ENCODE measurements at places on chromosomes 2 and 18. TPM values are rescaled to one million over a fixed set of nuclear protein-coding genes. Genes with fewer than 3 reads are reported as not detected.

DNA sequence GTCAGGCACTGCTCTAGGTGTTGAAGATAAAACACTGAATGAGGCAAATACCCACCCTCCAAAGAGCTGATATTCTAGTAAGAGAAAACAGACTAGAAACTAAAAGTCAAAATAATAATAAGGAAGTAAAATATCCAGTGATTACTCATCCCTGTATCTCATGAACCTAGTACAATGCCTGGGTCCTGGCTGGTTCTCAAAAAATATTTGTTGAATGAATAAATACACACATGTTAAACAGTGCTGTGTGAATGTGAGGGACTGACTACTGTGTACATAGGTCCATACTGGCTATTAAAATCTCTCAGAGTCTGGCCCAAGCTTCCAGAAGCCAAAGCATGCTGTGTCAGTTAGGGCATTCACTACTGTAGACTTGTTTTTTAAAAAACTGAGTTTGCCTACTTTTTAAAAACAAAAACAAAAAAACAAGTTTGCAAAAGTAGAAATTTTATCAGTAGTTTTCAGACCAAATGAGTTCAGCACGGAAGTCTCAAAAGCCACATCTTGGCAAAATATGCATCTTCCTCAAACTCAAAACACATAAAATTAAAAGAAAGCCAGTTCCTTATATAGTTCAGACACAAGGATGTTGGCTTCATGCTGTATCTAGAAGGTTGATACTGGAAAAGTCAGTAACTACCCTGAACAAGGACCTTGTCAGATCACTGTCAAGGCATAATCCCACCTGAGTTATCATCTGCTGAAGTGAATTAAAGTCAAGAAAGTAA is 136.2 kb downstream of the THADA start:
- H3K36me3 ChIP-seq, result no peaks in the 10 kb centered on the region
- peaks cover 10% of the 10 kb centered on the region for H3K27me3 ChIP-seq
- DNase-seq, result no peak

DNA sequence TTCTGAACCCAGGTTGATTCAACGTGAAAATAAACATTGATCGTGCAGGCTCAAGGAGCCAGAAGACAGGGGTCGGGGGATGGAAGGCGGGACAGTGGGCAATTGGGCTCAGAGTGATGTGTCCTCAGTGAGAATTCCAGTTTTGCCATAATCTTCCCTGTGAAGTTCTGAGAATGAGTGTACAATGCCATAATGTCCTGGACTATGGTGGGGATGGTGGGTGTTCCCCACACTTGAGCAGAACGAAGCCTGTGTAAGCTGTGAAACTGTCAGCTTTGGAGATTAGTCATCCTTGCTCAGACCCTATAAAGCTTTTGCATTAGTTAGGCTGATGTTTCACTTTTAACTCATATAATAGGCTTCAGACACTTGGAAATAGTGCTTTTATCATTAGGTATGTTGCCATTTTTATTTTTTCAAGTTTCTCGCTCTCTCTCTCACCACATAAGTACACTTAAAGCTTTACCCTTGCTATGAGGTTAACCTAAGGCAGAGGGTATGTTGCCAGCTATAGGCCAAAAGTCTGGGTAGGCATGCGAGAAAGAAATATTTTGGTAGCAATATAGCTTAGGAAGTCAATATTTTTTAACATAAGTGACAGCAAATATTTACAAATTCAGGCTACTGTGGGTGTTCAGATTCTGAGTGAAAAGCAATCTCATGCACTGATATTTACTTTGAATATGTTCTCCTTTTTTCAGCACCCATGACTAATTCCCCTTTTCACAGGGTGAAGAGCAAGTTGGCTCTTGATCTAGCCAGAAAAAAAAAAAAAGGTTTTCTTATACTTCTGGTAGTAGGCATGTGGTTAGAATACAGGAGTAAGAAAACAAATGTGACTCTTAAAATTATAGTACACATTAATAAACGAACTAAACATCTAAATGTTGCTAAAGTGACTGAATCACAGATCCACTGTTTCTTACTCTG is 47.2 kb downstream of the CDC42EP3 start:
- no peak for DNase-seq
- H3K4me3 ChIP-seq, result no peak overlapping the region
- no peaks in the 10 kb centered on the region for H3K27me3 ChIP-seq
- no peak overlapping the region for H3K27ac ChIP-seq

CFAP53 gene
- total RNA-seq, result 1.5 TPM

COL5A2 gene
- total RNA-seq, result 4.5 TPM

SPDYA gene
- total RNA-seq, result 1.6 TPM

DNA sequence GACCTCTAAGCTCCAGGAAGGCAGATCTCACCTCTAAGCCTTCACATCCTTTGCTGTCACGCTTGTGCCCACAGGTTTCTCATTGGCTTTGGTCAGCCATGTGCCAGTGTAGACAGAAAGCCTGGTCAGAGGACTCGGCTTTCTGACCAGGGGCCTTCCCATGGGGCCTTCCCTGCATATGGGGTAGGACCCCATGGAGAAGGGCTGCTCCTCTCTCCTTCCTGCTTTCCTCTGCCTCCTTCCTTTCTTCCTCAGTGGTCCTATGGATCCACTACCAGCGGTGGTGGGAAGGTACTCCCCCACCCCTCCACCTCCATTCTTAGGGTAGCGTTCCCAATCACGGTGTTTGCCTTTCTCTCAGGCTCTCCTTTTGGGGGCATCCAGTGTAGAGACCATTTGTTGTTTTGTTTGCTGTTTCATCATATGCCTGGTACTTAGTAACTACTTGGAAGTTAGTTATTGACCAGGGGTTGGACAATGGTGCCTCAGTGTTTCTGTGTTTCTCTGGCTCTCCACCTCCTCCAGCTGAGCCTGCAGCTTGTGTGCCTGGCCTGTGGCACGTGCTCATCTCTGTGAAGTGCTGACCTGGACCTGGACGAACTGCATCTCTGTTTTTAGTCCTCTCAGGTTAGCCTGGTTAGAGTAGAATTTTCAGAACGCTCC is 71.6 kb downstream of the ZNF407 start:
- peaks cover 10% of the 10 kb centered on the region for H3K36me3 ChIP-seq
- DNase-seq, result no peak
- no peak overlapping the region for H3K4me3 ChIP-seq
- H3K27ac ChIP-seq, result peak overlapping the region; percentile 91

GRCh38 chr2:145339646-145340045 is 819.7 kb upstream of the ZEB2 start:
- no peaks in the 10 kb centered on the region for H3K36me3 ChIP-seq
- no peak for DNase-seq
- no peaks in the 10 kb centered on the region for H3K4me1 ChIP-seq
- H3K27me3 ChIP-seq, result no peaks in the 10 kb centered on the region
- H3K4me3 ChIP-seq, result no peak overlapping the region

DNA sequence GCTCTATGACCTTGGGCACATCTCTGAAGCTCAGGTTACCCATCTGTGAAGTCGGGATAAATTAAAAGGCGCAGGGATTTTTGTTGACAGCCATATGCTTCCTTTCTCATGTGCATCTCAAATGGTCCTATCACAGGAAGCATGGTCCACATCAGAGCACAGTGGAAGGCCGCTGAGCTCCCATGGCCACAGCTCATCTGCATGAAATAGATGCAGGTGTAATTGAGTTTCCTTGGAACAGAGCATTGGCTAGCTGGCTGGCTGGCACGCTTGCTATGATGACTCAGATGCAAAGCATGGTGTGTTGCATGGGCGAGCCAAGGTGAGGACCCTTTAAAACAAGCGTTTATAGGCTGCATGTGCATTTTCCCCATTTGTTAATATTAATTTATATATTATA is 79.3 kb downstream of the TXNL1 start:
- no peaks in the 10 kb centered on the region for H3K36me3 ChIP-seq
- H3K4me3 ChIP-seq, result no peak overlapping the region
- H3K27ac ChIP-seq, result no peak overlapping the region
- DNase-seq, result no peak
- H3K4me1 ChIP-seq, result peaks cover 4% of the 10 kb centered on the region
- no peaks in the 10 kb centered on the region for H3K27me3 ChIP-seq

DNA sequence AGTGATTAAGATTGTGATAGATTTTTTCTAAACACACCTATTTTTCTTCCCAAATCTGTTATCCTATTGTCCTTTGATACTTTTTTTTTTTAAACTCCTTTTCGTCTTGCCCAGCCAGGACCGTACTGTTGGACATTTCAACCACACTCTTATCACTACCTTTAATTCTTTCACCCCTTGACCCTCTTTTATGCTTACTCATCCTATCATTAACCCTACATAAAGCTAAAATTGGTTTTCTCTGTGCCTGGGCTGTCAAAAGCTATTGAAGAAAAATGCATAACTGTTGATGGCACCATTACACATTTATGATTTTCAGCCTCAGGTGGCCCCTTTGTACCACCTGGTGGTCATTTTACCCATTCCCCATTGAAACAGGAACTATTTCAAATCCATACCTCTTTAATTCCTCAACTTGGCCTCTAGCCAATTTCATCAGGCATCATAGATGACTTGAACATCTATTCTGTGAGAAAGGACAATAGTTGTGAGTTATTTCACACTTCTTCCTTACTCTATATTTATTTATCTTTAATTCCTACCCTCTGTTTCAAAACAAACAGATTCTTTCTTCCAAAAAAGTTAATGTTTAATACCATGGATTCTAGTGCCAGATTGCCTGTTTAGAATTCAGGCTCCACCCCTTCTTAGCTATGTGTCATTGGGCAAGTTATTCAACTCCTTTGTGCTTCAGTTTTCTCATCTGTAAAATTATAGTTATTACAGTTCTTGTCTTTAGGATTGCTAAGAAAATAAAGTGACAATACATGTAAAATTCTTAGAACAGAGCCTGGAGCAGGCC is 258.6 kb downstream of the CAMKMT start:
- H3K4me1 ChIP-seq, result peaks cover 5% of the 10 kb centered on the region
- no peak overlapping the region for H3K27ac ChIP-seq
- no peak overlapping the region for H3K4me3 ChIP-seq
- DNase-seq, result no peak

DNA sequence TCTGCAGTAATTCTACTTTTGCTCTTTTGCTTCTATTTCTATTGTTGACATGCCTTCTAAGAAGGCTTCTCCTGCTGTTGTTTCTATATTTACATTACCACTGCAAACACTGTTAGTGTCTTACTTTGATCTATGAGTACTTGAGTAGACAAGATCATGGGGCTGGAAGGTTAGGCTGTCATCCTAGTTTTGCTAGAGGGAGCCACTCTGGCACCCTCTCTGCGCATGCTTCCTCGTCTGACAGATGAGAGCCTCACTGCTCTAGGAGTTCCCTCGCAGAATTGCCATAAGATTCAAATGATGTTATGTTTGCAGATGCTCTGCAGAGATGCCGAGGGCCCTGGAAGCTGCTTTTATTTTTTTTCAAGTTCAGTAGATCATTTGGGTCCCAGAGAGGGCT is 185.6 kb downstream of the RNF144A start:
- no peak overlapping the region for H3K4me3 ChIP-seq
- no peak overlapping the region for H3K27ac ChIP-seq
- peaks cover 1% of the 10 kb centered on the region for H3K36me3 ChIP-seq
- H3K4me1 ChIP-seq, result peaks cover 3% of the 10 kb centered on the region
- no peak for DNase-seq

DNA sequence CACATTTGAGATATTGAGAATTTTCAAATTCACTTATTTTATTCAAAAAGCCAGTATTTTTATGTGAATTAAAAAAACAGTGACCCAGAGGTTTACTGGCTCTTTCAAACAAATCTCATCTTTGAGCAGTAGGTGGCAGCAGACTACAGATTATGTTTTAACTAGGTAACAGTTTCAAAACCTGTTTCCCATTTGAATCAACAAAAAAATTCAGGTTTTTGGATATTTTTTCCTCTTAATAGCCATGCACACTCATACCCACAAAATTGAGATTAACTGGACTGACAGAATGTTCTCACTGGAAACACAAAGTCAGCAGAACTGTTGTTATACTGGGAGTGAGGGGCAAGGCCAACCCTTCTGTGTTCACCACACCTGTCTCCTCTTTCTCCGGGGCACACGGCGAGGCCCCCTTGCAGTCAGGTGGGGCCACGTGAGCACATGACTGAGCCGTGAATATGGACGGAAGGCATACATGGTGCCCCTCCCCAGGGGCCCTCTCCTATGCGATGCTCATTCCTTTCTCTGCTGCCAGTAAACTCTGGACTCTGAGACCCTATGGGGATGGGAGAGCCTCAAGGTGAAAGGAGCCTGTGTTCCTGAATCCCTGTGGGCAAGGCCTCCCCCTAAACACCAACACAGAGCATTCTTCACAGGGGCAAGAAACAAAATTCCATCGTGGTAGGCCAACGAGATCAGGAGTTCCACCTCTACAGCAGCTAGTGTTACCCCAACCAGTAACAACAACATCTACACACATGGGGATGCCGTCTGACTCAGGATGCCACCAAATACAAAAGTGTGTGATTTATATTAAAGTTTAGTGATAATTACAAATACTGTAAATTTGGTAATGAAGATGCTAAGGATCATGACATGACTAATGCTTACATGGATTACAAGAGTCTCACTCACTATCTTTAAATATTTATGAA is 80.4 kb downstream of the LPIN2 start:
- H3K36me3 ChIP-seq, result peaks cover 8% of the 10 kb centered on the region
- no peak for DNase-seq
- no peaks in the 10 kb centered on the region for H3K27me3 ChIP-seq
- H3K27ac ChIP-seq, result no peak overlapping the region
- peaks cover 5% of the 10 kb centered on the region for H3K4me1 ChIP-seq

All from progenitor cell of endocrine pancreas (in vitro differentiated cells).